ENCODE measurements at places on chromosomes 2 and 18.

DNA sequence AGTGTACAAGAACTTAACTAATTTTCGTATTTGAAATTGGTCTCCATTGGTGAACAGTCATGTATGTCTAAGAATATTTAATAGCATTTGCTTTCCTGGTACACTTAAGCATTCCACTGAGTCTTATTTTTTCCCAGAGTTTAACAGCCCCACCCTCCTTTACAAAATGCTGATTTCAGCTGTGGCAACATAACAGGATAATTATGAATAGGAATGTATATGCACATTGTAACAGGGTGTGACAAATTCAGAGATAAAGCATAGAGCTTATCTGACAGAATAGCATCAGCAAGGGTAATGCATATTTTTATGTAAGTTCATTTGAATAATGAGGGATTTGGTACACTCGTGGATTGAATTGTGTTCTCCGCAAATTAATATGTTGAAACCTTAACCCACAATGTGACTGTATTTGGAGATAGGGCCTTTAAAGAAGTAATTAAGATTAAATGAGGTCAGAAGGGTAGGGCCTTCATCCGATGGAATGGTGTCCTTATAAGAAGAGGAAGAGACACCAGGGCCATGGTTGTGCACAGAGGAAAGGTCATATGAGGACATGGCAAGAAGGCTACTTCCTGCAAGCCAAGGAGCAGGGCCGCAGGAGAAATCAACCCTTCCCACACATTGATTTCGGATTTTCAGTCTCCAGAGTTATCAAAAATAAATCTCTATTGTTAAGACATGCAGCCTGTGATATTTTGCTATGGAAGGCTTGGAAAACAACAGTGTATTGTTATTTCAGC lies 439.7 kb upstream of the CDH20 start:
- DNase-seq: no peak

GRCh38 chr18:45854036-45854586 lies 28.6 kb downstream of the SIGLEC15 start:
- no peak for DNase-seq

DNA sequence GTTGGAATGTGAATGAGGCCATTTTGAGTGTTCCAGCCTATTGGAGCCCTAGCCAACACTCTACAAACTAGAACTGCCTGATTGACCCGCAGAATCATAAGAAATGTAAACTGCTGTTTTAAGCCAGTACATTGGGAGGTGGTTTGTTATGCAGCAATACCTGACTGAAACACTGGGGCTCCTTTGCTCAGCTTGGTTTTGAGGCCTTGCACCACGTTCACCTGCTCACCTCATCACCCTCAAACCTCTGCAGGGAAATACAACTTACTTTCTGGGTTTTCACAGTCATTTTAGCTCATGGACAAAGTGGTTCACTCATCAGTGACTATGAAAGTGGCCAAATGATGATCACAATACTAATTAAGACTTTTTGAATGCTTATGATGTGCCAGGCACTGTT lies 10.9 kb upstream of the DARS1 start:
- no peak for DNase-seq

- no peak for DNase-seq
These were observed 85.9 kb upstream of the IL1R2 start for GRCh38 chr2:101905746-101906336.

DNA sequence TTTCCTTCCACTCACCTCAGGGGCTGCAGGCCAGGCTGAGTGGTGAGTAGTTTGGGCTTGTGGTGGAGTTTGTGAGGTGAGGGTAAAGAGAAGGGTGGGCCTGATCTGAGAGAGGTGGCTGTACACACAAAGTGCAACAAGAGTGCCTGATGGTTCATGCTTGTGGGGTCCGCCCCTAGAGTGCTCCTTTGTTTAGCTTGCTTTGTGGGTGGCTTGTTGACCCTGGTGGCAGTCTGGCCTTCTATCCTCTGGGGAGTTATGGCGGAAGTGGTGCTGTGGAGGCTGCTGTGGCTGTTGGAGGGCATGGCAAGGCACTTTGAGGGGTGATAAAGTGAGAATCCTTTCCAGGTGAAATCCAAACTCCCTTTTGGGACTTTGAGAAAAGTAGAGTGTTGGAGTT lies 10.6 kb downstream of the UBE2F start:
- no peak for DNase-seq

- no peak for DNase-seq
These were observed 97.2 kb upstream of the NXPH2 start for GRCh38 chr2:138877421-138877820.

- peak; percentile 71 for DNase-seq
These were observed 25.7 kb downstream of the FBXO48 start for GRCh38 chr2:68441179-68441993.

GRCh38 chr2:70214953-70215549 lies 24.2 kb upstream of the C2orf42 start:
- DNase-seq: no peak

- no peak for DNase-seq
These were observed 153.3 kb downstream of the COL6A3 start for GRCh38 chr2:237260686-237261085.

- no peak for DNase-seq
These were observed 26.1 kb upstream of the SPTBN1 start for GRCh38 chr2:54429811-54430551.

DNA sequence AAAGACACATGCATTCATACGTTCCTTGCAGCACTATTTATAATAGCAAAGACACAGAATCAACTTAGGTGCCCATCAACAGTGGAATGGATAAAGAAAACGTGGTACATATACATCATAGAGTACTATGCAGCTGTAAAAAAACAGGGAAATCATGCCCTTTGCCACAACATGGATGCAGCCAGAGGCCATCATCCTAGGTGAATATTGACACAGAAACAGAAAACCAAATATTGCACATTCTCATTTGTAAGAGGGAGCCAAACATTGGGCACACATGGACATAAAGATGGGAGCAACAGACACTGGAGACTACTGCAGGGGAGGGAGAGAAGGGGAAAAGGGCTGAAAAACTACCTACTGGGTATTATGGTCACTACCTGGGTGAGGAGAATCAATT lies 73.5 kb downstream of the SESTD1 start:
- no peak for DNase-seq

- no peak for DNase-seq
These were observed 1.3 kb upstream of the TLX2 start for GRCh38 chr2:74512744-74513604.

DNA sequence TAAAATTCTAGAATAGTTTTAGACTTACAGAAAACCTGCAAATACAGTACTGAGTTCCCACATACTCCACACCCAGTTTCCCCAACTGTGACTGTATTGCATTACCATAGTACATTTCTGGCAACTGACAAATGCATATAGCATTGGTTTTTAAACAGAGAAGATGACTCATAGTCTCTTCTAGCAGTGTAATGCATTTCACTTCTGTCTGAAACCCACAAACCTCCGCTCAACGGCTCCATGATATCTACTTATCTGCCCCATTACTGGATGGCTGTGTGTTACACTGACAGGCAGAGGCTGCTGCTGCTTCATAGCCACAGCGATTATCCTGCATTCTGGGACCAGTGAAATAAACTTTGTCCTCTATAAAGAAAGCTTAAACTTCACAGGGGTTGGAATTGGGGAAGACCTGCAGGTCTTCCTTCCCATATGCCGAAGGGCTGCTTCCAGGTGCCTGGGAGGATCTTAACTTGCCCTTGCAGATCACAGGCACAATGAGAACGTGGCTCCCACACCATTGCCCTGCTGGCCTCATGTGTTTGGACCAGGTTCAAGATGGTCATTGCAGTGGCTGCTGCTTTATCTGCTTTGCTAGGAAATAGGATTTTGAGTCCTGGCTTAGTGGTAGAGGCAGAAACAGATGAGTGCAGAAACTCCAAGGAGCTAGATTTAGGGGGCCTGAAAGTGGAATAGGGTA lies 742.6 kb upstream of the HS6ST1 start:
- DNase-seq: no peak

GRCh38 chr2:112737542-112738232 lies 16.9 kb downstream of the NT5DC4 start:
- no peak for DNase-seq

DNA sequence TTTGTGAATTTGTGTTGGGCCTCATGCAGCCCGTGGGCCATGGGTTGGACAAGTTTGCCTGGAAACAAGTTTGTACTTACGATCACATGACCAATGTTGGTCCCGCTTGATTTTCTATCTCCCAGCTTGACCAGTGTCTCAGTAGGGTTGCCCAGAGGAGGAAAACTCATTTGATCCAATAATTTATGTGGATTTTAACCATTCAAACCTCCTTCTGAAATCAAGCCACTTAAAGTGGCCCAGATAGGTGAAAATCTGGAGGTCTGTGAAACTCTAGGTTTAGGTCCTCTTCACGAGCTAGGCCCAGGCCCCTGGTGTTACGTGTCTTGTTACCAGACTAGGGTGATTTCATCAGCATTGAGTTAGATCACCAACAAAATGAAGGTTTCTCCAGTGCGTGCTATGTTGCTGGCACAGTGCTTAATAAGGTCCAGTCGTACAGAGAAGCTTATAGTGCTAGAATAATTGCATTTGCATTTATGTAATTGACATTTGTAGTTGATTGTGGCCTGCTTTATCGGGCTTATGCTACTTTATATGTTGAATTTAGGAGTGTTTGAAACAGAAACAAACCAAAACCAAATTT lies 4.4 kb downstream of the ACTR2 start:
- no peak for DNase-seq

GRCh38 chr2:234521536-234521935 lies 24.7 kb upstream of the ARL4C start:
- DNase-seq: no peak

DNA sequence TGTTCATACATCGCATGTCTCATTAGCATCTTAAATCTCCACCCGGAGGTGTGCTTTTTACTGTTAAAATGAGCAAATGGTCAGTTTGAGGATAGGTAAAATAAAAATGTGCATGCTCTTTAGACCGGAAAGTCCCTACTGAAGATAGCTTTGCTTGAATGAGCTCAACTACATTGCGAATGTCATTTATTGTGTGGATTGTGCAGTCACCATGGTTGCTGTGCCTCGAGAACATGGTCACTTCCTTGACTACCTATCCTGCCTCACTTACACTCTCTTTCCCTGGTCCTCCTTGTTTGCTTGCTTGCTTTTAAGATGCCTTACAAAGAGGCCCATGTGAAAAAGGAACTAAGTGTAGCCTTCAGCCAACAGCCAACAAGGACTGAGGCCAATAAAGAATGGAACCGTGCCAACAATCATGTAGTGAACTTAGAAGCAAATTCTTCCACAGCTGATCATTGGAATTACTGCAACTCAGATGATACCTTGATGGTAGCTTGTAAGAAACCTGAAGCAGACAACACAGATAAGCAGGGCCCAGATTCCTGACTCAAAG lies 72.2 kb upstream of the BARD1 start:
- DNase-seq: no peak

DNA sequence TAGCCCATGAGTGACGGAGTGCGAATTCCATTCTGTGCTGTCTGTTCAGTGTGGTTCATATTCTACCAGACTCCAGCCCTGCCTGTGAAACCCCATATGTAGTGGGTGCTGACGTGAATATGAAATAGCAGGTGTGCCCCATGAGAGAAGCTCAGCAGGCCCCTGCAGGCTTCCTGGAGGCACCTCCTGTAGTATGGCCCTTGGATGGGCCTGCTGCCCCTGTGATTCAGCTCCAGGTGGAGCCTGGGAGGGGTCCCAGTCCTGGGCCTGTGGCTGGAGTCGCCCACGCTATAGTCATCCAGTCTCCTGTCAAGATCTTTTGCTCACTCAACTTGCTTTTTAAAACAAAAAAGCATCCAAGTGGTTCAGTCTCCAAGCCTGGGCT lies 125.5 kb downstream of the GLI2 start:
- no peak for DNase-seq

DNA sequence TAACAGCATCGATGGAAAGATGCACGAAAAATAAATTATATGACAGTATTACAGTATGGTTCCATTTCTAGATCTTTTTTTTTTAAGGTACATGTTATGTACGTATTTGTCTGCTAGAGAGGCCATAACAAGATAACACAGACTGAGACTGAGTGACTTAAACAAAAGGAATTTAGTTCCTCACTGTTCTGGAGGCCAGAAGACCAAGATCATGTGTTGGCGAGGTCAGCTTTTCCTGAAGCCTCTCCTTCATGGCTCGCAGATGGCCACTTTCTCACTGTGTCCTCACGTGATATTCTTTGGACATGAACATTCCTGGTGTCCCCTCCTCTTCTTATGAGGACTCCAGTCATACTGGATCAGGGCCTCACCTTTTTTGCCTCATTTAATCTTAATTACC lies 177.4 kb downstream of the CAPN13 start:
- DNase-seq: no peak

- no peak for DNase-seq
These were observed 22.9 kb downstream of the DOK1 start for GRCh38 chr2:74577448-74577847.

GRCh38 chr18:54766634-54767033 lies 61.6 kb upstream of the RAB27B start:
- no peak for DNase-seq

GRCh38 chr18:36613069-36613468 lies 215.7 kb downstream of the TPGS2 start:
- no peak for DNase-seq

DNA sequence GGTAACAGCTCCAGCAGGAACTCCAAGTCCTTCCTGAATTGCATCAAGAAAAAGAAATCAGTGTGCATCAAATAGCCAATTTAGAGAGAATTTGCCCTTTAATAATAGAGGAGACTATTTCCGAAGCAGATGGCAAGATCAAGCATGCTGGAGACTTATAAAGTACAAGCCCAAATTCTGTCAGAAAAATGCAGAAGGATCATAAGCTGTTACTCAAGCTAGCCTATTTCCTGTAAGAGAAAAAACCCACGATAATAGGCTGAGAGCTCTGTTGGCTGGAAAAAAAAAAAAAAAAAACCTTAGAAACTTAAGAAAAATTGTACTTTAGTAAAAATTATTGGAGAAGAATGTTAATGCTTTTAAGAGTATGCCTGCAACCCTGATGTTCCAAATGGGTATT lies 24.4 kb upstream of the ITM2C start:
- no peak for DNase-seq

DNA sequence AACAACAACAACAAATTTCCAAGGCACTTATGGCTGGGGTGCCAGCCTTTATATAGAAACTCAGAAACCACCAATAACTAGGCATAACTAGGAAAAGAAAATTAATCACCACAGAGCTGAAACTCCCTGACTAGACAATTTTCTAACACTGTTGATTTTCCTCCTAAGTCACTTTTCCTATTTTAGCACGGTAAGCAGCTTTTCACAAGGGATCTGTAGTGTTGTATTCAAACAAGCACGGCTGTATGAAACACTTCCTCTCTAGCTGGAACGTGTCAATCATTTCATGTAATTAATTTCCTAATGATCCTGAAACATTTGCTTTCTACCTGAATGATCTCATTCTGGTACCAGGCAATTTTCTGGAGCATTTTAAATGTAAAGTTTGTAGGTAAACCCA lies 645.0 kb downstream of the IRS1 start:
- DNase-seq: no peak

DNA sequence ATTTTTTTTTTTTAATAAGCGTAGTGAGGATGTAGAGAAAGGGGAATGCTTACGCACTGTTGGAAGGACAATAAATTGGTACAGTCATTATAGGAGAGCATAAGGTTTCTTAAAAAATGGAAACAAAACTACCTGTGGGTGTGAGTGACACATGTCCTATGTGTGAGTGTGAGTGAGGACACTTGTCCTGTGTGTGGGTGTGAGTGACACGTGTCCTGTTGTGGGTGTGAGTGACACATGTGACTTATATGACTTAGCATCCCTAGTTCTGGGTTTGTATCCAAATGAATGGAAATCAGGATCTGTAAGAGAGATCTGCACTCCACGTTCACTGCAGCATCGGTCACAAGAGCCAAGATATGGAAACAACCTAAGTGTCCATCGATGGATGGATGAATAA lies 91.8 kb downstream of the CBLN2 start:
- no peak for DNase-seq
